ENCODE measurements at places on chromosomes 5 and 9.

GRCh38 chr5:82992646-82993045, 84.5 kb downstream of the TMEM167A start:
- DNase-seq, result no peak

- DNase-seq, result no peak
Observed at GRCh38 chr9:16718952-16719351, 151.5 kb downstream of the BNC2 start.

- peak; percentile 89 for DNase-seq
Observed at GRCh38 chr5:132260714-132261551, 3.4 kb downstream of the PDLIM4 start.

DNA sequence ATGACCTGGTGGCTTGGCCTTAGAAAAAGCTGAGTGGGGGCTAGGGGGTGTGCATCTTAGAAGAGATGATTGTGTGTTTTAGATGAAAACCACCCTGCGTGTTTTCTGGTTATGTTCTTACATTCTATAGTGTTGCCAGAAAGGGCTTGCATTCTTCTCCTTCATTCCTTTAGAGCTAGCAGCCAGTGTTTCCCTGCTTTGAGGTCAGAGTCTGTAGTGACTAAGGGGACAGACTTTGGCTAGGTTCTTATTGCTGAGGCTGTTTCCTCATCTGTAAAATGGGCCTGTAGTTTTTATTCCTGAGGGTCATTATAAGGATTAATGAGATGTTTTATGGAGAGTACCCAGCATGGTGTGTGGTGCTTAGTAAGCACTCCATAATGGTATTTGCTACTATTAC, 6.4 kb downstream of the MAST4 start:
- DNase-seq, result no peak

DNA sequence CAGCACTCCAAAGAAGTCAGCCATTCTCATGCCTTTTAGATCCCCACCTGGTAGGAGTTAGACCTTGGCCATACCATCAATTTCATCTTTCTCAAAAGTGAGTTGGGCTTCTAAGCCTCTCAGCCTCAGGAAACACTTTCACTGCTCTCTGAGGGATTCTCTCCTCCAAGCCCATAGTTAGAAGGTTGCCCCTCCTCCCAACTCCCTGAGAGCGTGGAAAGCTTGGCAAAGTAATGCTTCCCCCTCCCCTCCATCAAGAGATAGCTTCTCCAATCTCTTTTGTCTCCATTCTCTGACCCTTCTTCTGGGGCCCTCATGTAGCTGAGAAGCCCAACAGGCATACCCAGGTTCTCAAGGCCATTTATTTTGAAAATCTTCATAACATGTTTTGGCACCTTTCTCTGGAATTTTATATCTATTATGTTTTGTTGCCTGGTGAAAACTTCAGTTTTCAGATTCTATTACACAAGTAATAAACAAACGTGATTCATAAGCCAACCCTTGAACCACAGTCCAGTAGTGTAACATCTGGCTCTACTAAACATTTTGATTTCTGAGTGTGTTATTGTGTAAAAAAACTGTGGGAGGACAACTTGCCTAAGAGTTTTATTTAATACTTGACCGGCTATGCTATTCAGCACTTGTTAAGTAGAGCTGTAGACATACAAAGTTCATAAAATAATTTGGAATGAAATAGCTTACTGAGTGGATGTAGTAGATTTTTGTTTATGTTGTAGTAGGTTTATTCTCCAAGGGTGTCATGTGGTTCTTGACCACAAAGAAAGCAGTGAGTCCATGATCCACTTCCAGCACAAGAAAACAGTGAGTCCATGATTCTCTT, 17.1 kb downstream of the LVRN start:
- DNase-seq, result no peak

DNA sequence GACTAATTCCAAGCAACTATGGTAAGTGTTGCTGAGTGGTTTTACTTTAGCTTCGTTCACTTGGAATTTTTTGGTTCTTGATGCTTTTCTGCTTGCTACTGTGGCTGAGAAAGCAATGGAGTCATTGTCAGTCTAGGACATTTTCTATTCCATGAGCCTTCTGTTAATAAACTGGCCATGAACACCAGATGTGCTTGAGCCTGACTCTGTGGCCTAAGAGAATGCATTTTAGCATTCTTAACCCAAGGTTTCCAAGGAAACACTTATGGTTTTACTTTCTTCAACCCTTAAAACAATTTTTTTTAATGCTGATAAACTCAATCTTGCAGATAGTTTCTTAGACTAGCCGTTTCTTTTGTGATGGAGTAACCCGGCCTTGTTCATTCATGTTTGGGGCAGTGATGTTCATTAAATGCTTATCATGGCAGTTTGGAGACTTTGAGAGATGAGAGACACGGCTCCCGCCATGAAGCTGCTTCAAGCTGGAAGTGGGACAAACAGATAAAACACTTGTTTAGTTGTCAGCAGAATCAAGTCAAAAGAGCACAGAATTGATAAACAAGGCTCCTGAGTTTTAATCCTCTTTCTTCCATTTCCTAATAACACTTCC, 42.4 kb downstream of the OSTF1 start:
- no peak for DNase-seq

DNA sequence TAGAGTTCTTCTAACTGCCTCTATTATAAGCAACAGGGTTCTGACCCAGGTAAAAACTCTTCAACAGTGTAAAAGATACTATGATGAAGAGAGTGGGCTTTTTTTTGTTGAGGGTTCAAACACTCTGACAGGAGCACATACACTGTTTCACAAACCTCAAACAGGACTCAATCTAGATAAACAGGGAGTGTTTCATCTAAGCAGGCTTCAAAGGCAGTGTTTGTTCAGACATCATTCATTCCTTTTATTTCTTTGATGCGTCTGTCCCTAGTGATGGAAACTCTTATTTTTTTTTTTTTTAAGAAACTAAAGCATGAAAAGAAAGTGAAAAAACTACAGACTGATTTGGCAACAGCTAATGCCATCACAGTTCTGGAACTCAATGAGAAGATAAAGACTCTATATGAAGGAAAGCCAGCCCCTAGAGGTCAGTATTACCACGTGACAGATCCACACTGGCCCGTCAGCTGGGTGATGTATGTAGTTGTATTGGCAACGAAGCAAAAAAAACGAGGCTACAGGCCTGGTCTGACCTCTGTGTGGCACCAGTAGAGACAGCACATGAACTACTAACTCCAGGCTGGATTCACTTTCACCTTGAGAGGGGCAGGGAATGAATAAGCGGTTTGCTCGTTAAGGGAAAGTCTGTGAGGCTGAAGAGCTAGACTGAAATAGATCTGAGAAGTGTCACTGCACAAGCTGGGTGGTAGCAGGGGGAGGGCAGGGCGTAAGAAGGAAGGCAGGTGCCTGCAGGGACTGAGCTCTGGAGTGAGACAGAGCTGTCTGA, 172.2 kb downstream of the CCDC192 start:
- DNase-seq, result peak; percentile 80

- DNase-seq, result peak; percentile 34
Observed at GRCh38 chr9:91298311-91298710, 63.4 kb downstream of the AUH start.

- DNase-seq, result peak; percentile 63
Observed at GRCh38 chr9:131464354-131465000, 38.2 kb upstream of the POMT1 start.

DNA sequence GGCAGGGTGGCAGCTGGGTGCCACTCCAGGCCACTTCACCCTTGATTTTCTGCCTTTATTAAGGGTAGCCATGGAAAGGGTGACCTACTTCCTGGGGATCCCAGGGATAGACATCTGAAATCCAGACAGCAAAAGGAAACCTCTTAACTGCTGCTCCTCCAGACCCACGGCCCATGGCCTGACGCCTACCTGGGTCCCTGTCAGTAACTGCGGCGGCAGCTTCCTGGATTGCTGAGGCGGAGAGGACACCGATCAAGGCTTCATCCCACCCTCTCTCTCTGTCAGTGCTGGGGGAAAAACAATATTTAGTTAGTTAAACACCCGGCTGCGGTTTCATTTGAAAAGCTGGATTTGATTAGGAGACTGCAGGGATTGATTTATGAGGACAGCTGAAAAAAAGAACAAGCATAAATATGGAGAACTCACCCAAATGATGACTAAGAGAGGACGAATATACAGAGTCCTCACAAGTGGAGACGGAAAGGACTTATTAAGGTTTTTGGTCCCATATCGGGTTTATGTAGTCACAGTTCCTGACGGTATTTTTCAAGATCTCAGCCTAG, 158.7 kb upstream of the KLF4 start:
- DNase-seq, result no peak

DNA sequence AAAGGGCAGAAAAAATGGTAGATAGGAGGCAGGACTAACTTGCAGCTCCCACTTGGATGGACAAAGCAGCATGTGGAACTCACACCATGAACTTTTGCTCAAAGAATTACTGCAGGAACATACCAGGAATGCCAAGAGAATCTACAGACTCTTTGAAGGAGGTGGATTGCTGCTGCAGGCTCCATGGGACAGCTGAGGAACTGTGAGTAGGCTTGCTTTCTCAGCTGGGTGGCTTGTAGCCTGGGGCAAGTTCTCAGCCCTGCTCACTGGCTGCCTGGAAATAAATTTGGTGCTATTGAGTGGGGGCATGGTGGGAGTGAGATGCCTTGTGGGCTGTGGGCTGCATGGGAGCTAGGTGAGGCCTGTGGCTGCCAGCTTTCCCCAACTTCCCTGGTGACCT, 574.5 kb downstream of the PRELID2 start:
- DNase-seq, result no peak

- no peak for DNase-seq
Observed at GRCh38 chr9:111527347-111527746, 2.4 kb downstream of the ZNF483 start.

DNA sequence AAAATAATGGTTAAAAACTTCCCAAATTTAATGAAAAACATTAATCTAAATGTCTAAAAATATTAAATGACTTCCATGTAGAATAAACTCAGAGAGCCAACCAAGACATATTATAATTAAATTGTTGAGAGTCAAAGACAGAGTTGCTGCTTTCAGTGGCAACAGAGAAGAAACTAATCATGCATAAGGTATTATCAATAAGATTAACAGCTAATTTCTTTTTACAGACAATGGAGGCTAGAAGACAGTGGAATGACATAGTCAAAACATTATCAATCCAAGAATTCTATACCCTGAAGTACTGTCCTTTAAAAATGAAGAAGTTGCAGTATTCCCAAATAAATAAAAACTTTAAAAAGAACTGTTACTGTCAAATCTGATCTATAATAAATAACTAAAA, 268.7 kb downstream of the IRX2 start:
- no peak for DNase-seq

DNA sequence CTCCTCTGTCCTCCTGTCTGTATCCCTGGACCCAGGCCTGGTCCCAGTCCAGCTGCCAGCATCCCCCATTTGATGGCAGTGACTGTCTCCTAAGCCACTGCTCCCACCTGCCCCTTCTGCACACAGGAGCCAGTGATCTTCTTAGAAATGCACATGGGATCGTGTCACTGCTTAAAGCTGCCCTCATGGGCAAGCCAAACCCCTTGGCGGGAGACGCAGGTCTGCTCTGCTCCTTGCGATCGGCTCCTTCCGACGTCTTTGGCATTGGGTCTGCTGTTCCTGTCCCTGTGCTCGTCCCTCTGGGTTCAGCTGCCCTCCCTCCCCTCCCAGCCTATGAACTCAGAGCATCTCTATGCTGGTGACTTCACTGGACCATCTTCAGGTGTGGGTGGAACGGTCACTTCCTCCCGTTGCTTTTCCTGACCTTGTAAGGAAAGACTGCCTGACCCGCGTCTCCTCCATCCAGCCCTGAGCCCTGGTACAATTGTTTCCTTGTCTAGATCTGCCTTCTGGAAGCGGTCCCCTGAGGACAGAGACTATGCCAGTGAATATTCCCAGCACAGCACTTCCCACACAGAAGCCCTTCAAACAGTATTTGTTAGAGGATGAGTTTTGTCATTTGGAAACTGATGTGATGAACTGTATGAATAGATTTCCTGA, 116.5 kb downstream of the ZNF354C start:
- DNase-seq, result no peak

DNA sequence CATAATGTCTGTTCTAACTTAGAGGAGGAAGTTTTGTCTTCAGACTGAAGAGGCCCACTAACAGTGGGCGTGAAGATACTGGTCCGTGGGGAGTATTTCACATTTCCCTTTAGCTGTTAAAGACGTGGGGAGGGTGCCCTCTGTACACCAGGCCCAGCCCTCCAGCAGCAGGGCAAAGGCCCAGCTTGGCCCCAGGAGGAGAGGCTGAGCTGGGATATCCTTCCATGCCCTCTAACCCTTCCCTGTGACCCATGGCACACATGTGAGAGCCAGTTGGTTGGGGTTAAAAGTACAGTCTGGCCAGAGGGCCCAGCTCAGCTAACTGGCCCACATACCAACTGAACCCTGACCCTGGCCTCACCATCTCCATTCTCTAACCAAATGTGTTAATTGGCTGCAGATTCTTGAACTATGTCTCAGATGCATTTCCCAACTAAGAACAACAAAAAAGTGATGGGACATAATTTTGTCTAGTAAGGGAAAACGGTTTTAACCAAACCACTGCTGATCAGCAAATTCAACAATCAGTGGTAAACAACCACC, 74.4 kb downstream of the LHFPL2 start:
- DNase-seq, result no peak

DNA sequence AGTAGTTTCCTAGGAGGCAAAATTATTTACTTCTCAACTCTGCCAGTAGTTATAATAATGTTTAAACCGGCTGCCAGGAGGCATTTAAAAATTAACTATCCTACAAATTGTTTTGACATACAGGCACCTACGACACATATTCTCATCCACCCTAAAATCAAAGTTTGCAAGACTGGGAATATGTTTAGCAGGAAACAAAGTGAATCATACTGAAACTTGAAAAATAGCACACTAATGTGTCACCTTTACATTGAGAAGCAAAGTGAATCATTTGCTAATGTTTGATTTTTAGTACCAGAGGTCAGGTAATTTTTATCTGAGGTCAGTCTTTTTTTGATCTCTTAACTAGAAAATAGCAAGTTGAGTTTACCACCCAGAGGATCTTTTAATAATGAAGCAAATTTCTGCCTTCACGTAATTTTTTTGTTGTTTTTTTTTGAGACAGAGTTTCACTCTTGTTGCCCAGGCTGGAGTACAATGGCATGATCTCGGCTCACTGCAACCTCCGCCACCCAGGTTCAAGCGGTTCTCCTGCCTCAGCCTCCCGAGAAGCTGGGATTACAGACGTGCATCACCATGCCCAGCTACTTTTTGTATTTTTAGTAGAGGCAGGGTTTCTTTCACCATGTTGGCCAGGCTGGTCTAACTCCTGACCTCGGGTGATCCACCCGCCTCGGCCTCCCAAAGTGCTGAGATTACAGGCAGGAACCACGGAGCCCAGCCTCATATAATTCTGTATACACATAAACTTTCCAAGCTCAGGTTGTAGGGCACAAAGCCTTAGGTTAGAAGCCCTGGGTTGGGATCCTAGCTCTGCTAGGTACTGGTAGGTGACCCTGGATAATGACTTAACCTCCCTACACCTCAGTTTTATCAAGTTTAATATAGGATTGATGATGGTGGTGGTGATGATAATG, 124.3 kb downstream of the UGCG start:
- DNase-seq, result no peak

DNA sequence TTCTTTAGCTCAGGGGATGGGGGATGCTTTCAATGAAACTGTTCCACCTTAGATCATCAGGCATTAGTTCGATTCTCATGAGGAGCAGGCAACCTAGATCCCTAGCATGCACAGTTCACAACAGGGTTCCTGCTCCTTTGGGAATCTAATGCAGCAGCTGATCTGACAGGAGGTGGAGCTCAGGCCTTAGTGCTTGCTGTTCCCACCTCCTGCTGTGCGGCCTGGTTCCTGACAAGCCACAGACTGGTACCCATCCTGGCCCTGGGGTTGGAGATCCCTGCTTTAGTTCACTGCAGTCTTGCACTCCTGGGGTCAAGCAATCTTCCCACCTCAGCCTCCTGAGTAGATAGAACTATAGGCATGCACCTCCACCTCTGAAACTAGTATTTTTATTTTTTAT, 1369.8 kb upstream of the NUDT12 start:
- DNase-seq, result no peak

- DNase-seq, result no peak
Observed at GRCh38 chr5:34487159-34487879, 168.8 kb upstream of the RAI14 start.

All from hematopoietic multipotent progenitor cell treated with erythropoietin and hydrocortisone succinate and interleukin-3 and kit ligand, for 4 days (in vitro differentiated cells).